ENCODE measurements at places on chromosomes 1 and 21.

- DNase-seq = no peak
These were observed 19.1 kb downstream of the SLC25A33 start for GRCh38 chr1:9558271-9558945.

- DNase-seq = no peak
These were observed 27.4 kb downstream of the SLC5A9 start for GRCh38 chr1:48249868-48250267.

- no peak for DNase-seq
These were observed 222.6 kb upstream of the KIAA0040 start for GRCh38 chr1:175415129-175415712.

- DNase-seq = no peak
These were observed 1135.2 kb downstream of the AMY1C start for GRCh38 chr1:104884939-104885338.

DNA sequence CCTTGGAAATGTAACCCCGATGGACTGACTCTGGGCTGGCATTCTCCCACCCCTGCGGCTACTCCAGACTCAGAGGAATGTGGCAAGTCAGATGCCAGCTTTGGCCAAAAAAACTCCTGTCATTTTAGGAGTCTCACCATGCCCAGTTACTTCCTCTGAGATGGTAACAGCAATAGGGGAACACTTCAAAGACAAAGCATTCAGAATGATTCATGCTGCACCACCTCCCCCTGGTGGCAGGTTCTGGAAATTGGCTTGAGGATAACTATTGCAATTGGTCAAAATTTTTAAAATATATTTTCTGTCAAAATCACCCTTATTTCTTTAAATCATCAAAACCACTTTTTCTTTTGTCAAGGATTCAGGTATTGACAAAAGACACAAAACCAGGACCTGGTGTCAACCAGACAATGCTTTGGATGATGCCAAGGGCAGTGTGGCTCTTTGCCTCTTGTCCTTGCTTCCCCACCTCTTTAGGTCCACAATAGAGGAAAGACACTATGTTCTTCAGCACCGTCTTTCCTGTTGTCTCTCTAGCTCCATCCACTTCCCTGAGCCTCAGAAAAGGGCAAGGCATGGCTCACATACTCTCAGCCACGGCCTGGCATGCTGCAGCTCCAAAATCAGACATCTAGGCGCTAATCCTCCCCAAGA is 9.9 kb upstream of the CDCA8 start:
- peak; percentile 67 for DNase-seq

DNA sequence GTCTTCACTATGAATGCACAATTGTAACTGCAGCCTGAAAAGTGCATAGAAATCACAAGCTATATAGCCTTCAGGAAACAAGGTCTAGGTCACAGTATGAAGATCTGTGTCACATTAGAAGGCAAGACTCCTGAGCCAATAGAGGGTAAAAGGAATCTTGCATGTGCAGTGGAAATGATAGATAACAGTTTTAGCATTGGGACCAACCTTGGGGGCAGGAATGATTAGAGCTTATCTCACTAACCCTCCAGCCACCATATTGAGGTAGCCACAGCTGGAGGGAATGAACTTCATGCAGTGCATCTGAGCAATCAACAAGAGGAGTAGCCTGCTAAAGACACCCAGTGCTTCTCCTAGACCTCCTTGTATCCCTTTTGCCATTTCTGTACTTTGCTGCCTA is 390.1 kb downstream of the LTN1 start:
- no peak for DNase-seq

Measured in WERI-Rb-1 (cell line).